ENCODE measurements at places on chromosomes 12 and 14.

DNA sequence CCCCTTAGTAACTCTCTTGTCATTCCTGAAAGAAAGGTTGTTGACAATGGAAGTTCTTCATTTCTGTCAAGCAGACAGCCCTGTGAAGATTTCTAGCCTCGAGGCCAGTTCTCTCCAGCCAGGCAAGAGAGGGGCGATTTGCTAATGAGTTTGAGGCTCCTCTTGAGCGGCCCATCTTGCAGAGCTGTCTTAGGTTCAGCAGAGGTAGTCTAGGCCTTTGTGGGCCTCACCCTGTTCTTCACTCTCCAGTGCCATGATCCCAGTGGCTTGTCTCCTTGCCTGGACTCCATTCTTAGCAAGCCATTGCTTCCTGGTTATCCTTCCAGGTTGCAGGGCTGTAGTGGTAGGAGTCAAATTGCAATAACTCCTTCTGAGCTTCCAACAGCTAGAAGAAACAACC lies 9.7 kb downstream of the TPH2 start:
- no peak for DNase-seq

GRCh38 chr14:82230748-82231147 lies 697.1 kb upstream of the SEL1L start:
- DNase-seq, result no peak

DNA sequence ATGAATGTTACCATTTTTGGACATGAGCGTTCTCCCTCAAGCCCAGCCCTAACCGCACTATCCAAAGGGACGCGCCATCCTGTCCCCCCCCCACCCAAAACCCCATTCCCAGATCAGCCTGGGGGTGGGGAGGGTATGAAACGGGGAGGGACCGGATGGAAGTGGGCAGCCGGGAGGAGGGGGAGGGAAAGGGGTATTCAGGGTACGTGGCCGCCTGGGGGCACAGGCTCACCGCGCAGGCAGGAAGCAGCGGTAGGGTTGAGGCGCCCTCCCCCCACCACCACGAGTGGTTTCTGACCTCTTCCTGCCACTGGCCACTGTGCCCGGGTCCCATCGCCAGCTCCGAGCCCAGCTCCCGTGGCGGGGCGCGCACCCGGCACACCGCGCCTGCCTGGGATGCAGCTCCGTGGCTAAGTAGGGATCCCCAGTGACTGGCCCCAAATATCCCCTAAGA lies 1.4 kb downstream of the ACTN1 start:
- no peak for DNase-seq

DNA sequence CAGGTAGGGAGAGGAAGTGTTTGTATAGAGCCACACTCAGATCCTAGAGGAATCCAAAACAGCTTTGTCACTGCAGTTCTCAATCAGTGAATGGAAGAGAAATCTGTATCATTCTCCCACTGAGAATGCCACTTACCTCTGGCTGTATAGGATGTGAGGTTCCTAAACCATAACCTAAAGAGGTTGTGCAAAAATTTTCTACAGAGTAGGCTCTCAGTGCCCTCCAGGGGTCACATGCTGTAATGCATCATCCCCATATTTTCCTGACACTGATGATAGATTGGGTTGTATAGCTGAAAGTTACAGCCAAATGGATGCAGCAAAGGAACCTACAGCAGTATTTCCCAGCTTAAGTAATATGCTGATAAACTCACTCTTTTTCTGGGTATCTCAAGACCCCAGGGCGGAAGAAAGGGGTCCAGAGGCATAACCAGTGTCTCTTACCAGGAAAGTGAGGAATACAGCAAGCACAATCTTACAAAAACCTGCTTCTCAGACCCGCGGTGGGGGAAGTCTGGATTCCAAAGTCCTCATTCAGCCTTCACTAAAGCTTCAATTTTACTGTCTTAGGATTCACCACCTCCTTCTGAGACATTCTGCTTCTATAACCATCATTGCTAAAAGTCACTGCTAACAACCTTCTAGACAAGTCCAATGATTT lies 3.8 kb downstream of the BCDIN3D start:
- DNase-seq, result no peak

DNA sequence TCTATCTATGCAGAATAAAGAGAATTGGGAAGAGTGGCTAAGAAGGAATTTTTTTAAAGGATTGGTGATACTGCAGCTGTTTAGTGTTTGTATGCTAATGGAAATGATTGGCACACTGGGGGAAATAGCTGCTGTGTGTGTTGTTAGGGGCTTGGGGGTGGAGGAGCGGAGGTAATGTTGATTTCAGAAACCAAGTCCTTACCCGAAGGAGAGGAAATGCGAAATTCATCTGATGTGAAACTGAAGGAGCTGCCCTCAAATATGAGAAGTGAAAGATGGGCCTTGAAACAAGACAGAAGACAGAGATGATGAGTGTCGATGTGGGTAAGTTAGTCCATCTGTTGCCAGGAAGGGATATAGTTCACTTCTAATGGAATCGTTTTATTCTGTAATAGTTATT lies 21.2 kb upstream of the RNASE12 start:
- no peak for DNase-seq

- DNase-seq, result no peak
These were observed 287.5 kb downstream of the FOXG1 start for GRCh38 chr14:29054119-29054518.

DNA sequence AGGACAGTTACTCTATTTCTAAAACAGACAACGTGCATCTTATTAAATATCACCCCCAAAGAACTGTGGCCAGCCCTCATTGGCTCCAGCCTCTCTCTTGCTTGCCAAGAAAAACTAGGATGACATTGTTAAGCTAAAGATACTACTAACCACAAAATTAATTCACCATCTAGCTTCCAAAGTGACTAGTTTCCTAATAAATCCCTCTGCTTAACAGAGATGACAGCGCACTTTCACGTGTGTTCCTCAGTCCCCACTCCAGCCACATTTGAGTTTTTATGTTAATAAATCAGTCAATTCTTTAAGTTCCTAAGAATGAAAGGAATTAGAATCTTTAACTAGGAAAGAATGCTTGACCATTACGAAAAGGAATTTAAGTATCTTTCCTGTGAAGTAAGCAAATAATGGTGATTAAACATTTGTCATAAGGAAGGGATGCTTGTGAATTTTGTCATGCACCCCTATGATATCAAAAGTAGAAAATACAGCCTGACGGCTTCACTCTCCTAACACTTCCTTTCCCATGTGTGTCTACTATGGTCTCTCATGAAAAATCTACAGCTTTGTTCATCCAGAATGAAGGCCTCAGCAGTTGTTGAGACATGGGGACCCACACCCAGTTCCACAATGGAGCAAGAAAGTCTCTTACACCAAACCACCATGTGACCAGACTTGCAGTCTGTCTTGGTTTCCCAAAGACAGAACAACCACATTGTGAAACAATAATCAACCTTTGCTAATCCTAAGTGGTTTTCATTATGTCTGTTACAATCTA lies 8.1 kb downstream of the CORO1C start:
- no peak for DNase-seq

DNA sequence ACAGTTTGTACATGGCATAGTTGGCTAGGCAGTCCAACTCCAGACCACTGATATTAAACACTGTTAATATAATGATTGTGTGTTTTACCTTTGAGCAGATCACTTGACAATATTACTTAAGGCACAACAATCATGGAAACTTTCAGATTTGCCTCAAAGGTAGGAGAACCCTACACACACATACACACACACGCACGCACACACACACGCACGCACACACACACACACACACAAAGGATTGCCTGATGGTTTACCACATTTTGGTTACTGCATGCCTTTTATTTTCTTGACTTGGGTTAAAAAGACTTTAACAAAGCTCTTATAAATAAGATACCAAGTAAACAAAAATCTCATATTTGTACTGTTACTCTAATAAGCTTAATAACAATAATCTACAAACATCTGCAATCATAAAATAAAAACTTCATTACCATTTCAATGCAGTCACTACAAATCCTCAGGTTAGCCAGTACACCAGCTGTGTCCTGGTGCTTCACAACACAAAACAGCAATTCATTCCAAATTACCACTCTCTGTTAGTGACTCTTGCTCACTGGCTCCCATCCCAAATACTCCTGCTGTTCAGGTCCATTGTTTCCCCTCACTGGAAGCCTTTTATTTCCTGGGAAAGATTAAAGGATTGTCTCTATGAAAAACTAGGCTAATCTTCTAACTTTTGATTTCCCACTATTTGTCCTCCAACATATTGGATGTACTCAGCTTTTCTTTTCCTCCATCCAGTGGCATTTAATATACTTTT lies 175.2 kb upstream of the ATP2B1 start:
- DNase-seq, result no peak

GRCh38 chr14:53692885-53693284 lies 263.7 kb downstream of the BMP4 start:
- DNase-seq, result no peak

- no peak for DNase-seq
These were observed 72.8 kb downstream of the TAOK3 start for GRCh38 chr12:118299791-118300460.

DNA sequence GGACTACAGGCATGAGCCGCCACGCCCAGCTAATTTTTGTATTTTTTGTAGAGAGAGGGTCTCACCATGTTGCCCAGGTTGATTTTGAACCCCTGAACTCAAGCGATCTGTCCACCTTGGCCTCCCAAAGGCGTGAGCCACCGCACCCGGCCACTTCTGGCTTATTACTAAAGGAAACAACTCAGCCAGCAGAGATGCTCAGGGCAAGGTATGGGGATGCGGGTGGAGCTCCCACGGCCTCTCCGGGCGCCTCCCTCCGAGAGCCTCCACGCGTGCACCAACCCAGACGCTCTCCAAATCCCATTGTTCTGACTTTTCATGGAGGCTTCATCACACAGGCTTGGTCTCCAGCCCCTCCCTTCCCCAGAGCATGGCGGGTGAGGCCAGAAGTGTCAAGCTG lies 6.1 kb upstream of the GPR132 start:
- no peak for DNase-seq

GRCh38 chr12:3863756-3864155 lies 9.4 kb downstream of the PARP11 start:
- no peak for DNase-seq

- DNase-seq, result no peak
These were observed 138.7 kb downstream of the TTC7B start for GRCh38 chr14:90677484-90678050.

DNA sequence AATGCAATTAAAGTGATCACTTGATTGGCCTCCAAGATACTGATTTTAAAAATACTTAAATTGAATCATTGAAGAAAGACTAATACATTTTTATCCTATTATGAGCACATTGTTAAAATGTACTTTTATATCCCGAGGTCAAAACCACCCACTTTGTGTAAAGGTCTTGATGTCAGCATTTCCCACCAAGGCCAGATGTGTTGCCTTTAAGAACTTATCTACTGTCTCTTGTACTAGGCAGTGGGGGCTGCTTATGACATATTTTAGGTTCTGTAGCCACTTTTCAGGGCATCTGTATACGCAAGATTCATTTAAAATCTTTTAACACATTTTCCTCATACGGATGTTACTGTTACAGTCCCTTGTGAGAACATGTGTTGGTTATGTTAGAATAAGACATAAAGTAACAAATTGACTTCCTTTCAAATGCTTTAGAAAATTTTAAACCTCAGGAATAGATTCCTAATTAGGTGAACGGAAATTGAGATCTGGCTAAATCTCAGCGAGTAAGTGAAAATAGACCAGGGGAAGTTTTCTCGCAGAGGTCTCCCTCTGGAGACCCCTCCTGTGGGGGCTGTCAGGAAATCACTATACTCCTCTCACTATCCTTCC lies 456.2 kb downstream of the ADAMTS20 start:
- DNase-seq, result no peak
